ENCODE measurements at places on chromosomes 7 and 10.

- DNase-seq = no peak
Measured at GRCh38 chr7:83684928-83685327, 36.0 kb upstream of the SEMA3E start.

GRCh38 chr10:60473557-60473956, 83.9 kb upstream of the ANK3 start:
- no peak for DNase-seq

GRCh38 chr10:114283091-114283490, 44.0 kb downstream of the VWA2 start:
- DNase-seq = no peak

GRCh38 chr7:42611289-42611928, 300.5 kb downstream of the C7orf25 start:
- DNase-seq = no peak

- DNase-seq = peak; percentile 82
Measured at GRCh38 chr7:43501870-43502269, 81.0 kb upstream of the STK17A start.

DNA sequence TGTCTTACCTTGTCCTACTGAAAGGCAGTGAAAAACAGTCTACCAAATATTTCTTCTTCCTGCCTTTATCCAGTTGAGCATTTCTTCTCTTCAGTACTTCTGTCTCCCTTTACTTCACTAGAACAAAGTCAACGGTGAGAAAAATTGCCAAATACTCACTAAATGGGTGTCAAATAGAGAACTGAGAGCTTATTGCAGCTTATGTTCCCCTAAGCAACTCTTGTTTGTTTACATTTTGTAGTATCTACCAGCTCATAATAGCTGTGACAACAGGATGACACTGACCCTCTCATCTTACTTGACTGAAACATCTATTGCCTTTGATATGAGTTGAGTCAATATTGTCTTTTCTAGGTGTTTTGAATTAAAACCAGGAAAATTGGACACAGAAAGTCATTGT, 327.9 kb upstream of the SORCS1 start:
- no peak for DNase-seq

- peak; percentile 96 for DNase-seq
Measured at GRCh38 chr7:40918701-40919271, 784.0 kb downstream of the SUGCT start.

GRCh38 chr7:151520419-151521261, 945 bp upstream of the RHEB start:
- peak; percentile 50 for DNase-seq

GRCh38 chr7:148011753-148012152, 578.8 kb upstream of the C7orf33 start:
- DNase-seq = no peak

DNA sequence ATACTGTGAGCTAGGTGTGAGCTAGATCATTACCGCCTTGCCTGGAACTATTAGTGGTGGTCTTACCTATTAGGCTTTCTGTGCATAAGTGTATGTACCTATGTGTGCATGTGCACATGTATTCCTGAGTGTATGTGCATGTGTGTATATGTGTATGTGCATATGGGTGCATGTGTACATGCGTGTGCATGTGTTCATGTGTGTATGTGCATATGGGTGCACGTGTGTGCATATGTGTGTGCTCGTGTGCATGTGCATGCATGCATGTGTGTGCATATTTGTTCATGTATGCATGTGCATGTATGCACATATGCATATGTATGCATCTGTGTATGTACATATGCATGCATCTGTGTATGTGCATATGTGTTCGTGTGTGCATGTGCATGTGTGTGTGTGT, 508.3 kb upstream of the ADARB2 start:
- DNase-seq = no peak

DNA sequence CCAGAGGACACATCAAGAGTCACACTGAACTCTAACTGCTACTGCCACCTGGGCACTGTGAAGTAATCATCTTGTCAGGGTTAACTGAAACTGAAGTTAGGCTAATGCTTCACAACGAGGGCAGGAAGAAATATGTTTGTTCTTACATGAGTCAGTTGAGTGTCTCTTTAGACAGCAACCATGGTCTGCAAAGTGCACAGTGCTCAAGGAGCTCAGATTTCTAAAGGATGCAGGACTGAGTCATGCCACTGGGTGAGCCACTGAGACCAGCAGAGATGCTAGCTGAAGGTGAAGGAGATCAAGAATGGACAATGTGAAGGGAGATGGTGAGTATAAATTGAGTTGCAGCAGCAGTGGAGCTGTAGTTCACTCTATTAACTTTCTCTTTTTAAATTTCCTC, 76.0 kb upstream of the CTTNBP2 start:
- DNase-seq = no peak

- no peak for DNase-seq
Measured at GRCh38 chr7:46713868-46714596, 793.0 kb upstream of the IGFBP3 start.

GRCh38 chr10:126583552-126584200, 86.8 kb downstream of the C10orf90 start:
- DNase-seq = no peak

- DNase-seq = peak; percentile 21
Measured at GRCh38 chr7:19772841-19773760, at the start of gene TMEM196. TMEM196 (minus strand) TSS chr7:19773617; CDS start chr7:19772696, 921 bp downstream.

GRCh38 chr7:155277385-155277994, 20.2 kb upstream of the INSIG1 start:
- no peak for DNase-seq

- DNase-seq = no peak
Measured at GRCh38 chr10:26448292-26448691, 10.2 kb downstream of the APBB1IP start.

GRCh38 chr10:104038537-104038936, 47.1 kb downstream of the COL17A1 start:
- no peak for DNase-seq

DNA sequence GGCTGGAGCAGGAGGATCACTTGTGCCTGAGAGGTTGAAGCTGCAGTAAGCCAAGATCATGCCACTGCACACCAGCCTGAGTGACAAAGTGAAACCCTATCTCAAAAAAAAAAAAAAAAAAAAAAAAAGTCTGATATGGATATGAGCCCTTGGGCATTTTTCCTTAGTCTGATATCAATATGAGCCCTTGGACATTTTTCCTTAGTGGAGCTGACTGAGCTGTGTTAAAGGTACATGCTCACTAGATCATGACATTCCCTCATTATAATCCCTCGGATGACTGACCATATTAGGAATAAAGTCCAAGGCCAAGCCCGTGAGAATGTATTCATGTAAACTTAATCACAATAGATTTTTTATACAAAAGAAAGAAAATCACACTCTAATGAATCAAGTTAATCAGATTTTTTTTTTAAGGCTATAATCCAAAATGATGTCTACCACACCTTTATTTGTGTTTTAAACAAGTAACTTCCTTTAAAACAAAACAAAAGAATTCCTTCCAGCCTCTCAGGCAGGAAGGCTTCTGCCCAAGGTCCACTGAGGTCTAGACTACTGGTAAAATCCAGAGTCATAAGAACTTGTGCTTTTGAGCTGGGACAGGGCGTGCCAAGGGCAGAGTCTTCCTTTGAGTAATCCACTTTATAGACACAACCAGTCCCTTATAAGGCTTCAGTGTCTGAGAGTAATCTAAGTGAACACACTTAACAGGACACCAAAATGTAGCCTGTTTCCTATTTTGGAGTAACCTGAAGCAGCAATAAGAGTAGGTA, 5.5 kb downstream of the PPA1 start:
- DNase-seq = peak; percentile 7

GRCh38 chr7:17298102-17298839, at the start of gene AHR:
AHR (plus strand) TSS chr7:17298652; CDS start chr7:17299265, 613 bp downstream.
- peak; percentile 92 for DNase-seq

- no peak for DNase-seq
Measured at GRCh38 chr7:93569189-93569588, 5.3 kb downstream of the CALCR start.

DNA sequence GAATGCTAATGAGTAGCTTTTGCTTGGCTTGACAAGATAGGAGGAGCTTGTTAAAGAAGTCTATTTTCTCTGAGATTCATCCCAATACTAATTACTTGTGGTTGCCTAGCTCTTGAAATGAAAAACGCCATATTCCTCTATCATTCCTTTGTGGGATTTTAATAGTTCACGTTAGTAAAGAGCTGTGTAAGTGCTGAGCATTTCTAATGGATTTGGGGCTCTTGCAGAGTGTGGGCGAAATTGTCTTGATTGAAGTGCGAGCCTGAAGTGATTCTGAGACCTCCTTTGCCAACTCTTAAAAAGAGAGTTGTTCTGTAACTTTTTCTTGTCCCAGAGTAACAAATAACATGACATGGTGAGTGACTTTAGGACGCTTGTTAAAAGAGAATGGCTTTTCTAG, 45.2 kb downstream of the EXOC4 start:
- DNase-seq = no peak

- DNase-seq = no peak
Measured at GRCh38 chr7:99380823-99381663, 6.5 kb downstream of the ARPC1B start.

DNA sequence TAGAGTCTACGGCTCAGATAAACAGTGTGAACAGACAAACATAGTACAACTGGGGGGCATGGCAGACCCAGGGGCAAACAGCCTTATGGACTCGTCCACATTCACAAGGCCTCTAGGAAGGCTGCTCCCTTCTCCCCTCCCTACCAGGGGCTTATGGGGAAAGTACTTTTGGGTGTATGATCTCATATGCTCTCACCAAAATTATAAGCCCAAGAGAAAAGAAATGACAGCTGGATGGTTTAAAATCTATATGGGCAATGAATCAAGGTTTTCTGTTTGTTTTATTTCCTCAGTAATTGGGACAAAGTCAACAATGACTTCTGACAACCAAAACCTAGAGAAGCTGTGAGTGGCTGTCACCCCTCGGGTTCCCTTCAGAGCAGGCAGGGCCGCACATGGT, 144.4 kb downstream of the PKD1L1 start:
- DNase-seq = no peak

DNA sequence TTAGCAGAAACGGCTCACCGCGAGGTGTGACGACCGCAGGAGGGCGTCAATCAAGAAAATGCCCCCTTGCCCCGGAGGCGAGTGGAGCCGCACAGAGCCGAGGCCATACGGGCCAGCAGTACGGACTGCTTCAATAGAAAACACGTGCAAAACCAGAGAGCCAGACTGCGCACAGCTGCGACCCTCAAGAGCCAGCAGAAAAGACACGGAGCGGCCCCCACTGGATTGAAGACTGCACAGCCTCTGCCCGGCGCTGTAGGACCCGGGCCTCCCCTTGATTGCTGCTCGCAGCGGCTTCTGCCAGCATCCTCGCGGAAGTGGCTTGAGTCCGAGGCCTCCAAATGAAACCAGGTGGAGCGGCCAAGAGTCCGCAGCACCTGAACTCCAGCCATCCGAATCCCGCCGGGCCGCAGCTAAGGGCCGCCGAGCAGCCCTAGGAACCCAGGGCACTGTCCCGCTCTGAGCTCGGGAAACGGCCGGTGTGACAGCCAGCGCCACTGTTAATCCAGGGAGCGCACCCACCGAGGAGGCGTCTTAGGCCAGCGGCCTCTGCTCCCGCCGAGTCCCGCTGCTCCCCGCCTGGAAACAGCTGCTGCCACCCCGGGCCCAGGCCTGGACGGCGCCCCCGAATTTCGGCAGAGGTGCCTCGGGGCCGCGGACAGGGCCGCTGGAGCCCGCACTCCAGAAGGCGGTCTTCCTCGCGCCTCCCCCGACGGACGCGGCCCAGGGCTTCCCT, 660 bp upstream of the HHEX start:
- peak; percentile 20 for DNase-seq

GRCh38 chr10:74602576-74602975, 223.8 kb upstream of the KAT6B start:
- DNase-seq = no peak

DNA sequence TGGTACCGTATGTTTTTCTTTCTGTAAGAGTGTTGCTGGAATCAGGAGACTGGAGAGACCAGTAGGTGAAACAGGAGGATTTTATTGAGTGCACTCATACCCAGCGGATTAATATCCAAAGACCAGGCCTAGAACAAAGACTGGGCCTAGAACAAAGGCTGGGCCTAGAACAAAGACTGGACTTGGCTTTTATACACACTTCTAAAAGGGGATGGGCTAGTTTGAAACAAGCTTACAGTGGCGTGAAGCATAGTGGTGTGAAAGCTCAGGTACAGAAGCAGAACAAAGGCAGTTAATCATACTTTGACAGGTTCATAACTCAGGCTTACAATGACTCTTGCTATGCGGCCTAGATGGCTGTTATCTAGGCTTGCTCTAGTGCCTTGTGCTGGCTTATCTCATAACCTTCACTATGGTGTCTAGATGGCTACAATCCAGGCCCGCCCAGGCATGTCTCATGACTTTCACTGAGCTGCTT, 67.7 kb downstream of the TRIM24 start:
- peak; percentile 1 for DNase-seq

GRCh38 chr10:37687581-37687980, 169.8 kb downstream of the ZNF248 start:
- no peak for DNase-seq

- no peak for DNase-seq
Measured at GRCh38 chr10:3836222-3836820, 51.3 kb upstream of the KLF6 start.

GRCh38 chr10:121927318-121927840, 452 bp downstream of the ATE1 start:
- peak; percentile 44 for DNase-seq

DNA sequence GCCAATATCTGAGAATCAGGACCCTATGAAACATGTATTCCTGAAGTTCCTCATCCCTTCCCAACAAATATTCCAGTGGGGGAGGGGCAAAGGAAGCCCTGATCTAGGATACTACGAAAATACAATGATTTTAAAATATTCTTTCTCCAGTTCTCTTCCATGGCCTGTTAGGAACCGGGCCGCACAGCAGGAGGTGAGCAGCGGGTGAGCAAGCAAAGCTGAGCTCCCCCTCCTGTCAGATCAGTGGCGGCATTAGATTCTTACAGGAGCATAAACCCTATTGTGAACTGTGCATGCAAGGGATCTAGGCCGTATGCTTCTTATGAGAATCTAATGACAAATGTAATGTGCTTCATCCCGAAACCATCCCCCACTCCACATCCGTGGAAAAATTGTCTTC, 370.8 kb downstream of the WDR11 start:
- no peak for DNase-seq

GRCh38 chr10:77555591-77556212, 81.9 kb downstream of the KCNMA1 start:
- DNase-seq = peak; percentile 63

DNA sequence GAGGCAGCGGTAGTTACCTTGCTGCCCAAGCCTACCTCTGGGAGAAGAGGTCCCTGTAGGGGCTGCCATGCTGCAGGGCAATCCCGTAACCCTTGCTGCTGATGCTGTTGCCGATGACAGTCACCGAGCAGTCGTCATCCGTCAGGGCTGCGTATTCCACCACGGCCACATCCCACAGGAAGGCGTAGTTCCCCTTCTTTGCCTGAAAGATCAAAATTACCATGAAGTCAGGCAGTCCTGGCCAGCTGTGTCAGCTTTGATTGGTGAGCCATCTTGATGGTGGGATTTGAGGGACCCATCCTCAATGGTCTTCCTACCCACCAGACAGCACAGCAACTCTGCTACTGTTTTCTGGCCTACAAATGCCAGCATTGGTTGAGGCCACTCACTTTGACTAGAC, 746.8 kb downstream of the GRID1 start:
- no peak for DNase-seq

- DNase-seq = no peak
Measured at GRCh38 chr7:80816806-80817205, 102.0 kb downstream of the SEMA3C start.
